ENCODE measurements at places on chromosomes 12 and 14.
A peak's percentile ranks its signal among the peaks of the same experiment; 100 is the strongest.

DNA sequence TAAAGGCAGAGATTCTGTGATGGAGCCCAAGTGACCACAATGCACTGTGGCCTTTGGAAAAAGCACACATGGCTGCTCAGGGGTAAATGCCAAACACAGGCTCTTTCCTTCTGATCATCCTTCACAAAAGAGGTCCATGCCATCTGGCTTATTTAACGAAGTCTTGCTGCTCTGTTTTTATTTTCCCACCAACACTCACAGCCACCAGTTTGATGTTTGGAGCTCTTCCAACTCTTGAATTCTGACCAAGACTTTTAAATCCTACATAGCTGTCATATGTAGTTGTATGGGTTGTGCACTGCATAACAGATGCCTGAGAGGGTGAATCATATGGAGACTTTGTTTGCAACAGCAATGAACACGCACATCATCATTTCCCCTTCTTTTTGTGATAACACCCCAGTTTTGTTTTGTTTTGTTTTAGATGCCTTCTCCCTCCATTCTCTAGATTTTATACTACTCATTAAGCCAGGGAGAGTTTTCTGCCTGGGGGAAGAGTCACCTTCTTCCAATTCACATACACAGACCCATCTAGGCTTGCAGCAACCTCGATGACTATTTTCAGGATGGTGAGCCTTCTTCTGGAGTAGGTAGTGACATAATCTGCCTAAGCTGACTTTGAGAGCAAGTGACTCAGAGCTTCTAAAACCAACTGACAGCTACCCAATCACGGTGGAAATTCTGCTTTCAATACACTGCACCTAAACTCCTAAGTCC, 145.2 kb upstream of the WSCD2 start:
- no peak for DNase-seq

DNA sequence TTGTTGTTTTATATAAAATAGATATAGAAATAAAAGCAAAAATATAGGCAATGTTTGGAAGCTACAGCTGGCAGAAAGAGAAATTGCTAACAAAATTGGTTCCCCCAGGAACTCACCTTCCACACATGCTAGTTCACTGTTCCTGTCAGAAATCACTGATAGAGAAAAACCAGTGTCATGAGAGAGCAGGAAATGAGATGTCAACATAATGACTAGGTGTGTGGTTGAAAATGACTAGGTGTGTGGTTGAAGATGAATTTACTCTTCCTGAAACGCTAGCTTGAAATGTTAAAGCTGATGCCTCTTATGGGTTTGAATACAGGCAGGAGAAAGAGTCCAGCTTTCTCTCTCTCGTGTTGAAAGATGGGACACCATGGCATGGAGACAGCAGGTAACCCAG, 216.3 kb downstream of the C12orf42 start:
- DNase-seq: no peak

GRCh38 chr14:68363466-68363842, 429.4 kb downstream of the ZFP36L1 start:
- DNase-seq: peak; percentile 35

- no peak for DNase-seq
Observed at GRCh38 chr12:13099844-13100604, 3.4 kb downstream of the GSG1 start.

GRCh38 chr14:34237081-34237480, 225.0 kb downstream of the SPTSSA start:
- no peak for DNase-seq
